ENCODE measurements at places on chromosomes 2 and 18.
A peak's percentile ranks its signal among the peaks of the same experiment; 100 is the strongest.

DNA sequence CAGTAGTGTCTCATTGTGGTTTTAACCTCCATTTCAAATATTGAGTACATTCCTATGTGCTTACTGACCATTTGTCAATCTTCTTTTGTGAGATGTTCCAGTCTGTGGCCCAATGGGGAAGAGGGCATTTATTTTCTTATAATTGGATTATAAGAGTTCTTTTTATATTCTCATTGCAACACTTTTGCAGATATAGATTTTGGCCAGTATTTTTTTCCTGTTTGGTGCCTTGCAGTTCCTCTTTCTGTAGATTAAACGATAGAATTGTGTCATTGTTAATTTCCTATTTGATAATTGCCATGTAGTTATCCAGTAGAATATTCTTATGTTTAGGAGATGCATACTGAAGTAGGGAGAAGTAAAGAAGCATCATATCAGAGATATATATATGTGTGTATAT, 56.4 kb upstream of the CYTIP start:
- no peak for DNase-seq

DNA sequence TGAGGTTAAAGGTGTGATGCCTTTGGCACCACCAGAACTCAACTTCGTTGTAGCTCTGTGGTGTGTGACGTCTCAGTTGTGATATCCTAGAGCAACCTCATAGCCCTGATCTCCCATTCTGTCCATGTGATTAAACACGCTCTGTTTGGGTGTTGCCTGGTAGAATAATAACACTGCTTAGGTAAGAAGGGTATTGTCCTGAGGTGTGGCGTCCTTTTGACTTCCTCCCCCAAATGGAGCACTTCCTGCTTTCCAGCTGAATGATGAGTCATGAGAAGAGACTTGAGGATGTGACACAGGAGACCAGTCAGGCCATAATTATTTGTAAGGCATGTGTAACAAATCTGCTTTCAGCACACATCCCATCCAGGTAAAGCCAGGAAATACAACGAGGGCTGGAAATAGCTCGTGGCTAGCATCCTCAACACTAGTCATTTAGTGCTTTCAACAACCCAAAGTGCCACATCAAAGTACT, 100.7 kb downstream of the RAPGEF4 start:
- peak; percentile 56 for DNase-seq

GRCh38 chr2:152339556-152340286, 4.7 kb downstream of the FMNL2 start:
- DNase-seq, result no peak

DNA sequence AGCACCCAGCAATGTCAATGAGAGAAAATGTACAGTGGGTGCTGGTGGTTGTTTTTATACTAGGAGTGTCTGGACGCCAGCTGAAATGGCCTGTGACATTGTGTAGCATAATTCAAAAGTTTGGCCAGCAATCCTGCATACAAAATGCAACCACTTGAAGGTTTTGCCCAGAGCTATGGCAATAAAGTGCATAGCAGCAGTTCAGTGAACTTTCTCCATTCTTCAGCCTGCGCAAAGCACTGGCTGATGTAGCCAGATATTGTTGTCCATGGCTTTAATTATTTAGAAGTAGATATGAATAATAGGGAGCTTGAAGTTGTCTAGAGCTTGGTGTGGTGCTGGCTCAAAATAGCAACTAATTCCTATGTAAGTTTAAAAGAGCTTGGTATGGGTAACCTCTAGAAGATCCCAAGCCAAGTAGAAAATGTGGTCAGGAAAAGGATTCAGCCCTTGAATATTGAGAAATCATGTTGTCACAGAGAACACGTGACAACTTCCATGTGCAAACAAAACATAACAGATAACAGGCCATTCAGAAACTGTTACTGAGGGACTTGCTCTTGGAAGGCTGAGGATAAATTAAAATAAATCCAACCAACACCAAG, 33.3 kb upstream of the PGAP1 start:
- peak; percentile 35 for DNase-seq

- DNase-seq, result no peak
These were observed 159.8 kb downstream of the SH3RF3 start for GRCh38 chr2:109288544-109289368.

DNA sequence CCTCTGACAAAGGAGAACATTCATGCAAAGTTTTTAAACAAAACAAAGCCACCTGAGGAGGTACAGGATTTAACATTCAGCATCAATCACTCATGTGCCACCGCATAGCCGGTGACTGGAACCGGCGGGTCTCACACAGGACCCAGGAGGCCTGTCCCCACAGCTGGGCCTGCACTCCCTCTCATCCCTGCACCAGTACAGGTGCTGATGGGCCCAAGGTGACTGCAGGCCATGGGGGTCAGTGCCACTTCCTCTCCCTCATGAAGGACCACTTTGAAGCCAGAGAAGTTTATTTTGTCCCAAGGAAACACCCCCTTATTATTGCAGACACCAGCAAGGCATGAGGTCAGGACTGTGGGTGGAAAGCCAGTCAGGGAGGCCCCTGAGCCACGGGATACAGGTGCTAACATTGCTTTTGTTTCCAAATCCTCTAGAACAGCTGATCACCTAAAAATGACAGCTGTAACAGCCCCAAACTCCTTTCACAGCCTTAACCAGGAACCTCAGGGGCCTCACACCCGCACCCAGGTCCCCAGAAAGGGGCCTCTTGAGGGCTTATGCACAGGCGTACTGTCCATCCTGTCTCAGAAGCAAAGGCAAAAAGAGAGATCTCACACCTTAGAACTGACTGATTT, 14.0 kb downstream of the PARD6G start:
- no peak for DNase-seq

DNA sequence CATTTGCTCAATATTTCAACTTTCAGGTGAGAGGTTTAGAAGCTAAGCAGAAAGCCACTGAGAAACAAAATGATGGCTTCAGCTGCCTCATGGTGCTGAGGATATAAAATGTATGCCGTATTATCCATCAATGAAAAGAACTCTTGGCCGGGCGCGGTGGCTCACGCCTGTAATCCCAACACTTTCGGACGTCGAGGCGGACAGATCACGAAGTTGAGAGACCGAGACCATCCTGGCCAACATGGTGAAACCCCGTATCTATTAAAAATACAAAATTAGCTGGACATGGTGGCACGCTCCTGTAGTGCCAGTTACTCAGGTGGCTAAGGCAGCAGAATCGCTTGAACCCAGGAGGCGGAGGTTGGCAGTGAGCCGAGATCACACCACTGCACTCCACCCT, 6.0 kb upstream of the SYT4 start:
- no peak for DNase-seq

GRCh38 chr2:189008555-189009262, 34.5 kb downstream of the COL3A1 start:
- DNase-seq, result peak; percentile 32

- DNase-seq, result peak; percentile 8
These were observed 302.3 kb upstream of the FANCL start for GRCh38 chr2:58543442-58543841.

GRCh38 chr18:78797499-78797898, 182.1 kb upstream of the SALL3 start:
- DNase-seq, result no peak

DNA sequence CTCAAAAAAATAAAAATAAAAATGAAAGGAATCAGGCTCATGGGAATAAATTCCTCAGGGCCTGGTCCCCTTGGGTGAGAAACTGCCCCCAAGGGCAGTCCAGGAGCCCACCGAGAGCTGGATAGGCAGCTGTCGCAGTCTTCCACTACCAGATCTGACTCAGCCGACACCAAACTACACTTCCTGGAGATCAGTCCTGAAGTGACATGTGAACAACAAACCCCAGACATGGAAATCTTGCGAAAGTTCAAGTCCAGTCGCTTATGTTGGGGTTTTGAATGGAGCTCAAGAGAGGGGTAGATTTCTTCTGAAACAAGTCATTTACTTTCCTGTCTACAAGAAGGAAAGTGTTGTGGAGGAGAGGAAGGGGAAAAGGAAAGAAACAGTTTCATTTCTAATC, 12.9 kb downstream of the ADCY3 start:
- no peak for DNase-seq

DNA sequence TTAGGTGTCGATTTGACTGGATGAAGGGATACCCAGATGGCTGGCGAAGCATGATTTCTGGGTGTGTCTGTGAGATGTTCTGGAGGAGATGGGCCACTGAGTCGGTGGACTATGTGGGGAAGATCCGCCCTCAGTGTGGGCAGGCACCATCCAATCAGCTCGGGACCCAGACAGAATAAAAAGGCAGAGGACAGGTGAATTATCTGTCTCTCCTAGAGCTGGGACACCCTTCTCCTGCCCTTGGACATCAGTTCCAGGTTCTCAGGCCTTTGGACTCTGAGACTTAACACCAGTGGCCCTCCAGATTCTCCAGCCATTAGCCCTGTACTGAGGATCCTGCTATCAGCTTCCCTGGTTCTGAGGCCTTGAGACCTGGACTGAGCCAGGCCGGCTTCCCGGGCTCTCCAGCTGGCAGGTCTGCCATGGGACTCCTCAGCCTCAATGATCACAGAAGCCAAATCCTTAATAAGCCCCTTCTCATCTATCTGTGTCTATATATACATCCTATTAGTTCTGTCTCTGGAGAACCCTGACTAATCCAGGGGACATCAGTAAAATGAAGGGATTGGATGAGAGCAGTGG, 11.7 kb downstream of the PROC start:
- no peak for DNase-seq

DNA sequence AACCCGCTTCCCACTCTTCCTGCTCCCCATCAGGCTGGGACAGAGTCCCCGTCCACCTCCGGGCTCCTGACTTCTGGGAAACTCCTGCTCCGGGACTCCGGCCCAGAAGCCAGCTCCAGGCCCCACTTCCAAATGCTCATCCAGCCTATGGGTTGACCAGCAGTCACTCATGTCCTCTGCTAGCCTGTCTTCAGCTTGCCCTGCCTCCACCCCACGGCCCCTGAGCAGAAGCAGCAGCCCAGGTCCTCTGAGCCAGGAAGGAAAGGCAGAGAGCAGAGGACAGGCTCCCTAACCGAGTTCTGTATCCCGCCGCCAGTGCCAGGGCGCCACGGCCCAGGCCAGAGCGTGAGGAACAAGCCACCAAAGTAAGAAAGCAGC, 86.4 kb upstream of the ID2 start:
- no peak for DNase-seq

GRCh38 chr2:64738026-64738425, 84.3 kb upstream of the SERTAD2 start:
- no peak for DNase-seq

DNA sequence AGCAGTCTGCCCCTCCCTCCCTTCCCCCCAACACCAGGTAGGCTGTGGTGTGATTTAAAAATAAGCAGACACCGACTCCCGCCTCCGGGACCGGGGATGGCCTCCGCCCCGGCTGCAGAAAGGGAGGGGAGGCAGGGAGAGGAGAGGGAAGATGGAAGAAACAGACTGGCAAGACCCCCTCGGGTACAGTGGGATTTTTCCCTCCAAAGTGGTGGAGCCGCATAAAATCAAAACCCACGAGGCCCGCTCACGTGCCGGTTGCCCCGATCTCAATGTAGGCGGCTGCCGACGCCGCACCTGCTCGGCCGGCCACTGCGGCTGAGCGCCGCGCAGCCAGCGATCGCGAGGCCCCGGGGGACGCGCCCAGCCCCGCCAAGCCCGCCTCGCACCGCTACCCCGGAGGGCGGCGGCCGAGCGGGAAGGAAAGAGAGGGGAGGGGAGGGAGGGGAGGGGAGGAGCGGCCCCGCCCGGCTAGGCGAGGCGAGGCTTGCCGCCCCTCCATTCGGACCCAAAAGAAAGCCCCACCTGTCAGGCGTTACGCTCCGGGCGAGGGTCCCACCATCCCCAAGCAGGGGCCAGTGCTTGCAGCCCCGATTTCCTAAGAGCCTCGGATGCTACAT, 811 bp downstream of the ADD2 start:
- DNase-seq, result peak; percentile 31

GRCh38 chr2:176680916-176681516, 411.8 kb downstream of the MTX2 start:
- no peak for DNase-seq

DNA sequence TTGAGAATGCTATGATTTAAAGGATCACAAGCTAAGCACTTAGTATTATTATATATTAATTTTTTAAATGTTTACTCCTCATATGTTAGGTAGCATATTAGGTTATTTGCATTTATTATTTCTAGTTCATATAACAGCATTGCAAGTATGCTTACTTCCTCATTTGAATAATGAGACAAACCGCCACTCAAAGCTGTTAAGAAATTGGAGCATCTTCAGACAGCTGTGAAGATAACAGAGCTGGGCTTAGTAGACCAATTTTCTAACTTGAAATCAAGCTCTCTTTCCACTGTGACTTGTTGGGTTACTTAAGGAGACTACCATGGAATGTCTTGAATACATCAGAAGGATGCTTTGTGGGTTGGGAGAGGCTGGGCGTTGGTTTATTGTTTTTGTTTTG, 139.3 kb downstream of the ASXL3 start:
- no peak for DNase-seq

DNA sequence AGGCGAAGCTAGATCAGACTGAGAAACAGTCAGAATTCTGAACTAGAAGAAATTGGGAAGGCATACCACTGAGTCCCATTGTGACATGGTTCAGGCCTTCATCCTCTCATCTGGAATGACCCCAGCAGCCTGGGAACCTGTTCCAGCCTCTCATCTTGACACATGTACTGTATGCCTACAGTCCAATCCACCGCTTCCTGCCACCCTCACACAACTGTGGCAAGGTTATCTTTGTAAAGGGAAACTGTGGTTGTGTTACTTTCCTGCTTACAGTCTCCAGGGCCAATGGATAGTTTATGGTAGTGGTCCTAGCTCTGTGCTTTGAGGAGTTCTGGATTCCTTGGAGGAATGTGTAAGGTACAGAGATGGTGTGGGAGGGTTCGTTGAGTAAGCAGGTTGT, 296.9 kb upstream of the TRIB2 start:
- DNase-seq, result no peak

DNA sequence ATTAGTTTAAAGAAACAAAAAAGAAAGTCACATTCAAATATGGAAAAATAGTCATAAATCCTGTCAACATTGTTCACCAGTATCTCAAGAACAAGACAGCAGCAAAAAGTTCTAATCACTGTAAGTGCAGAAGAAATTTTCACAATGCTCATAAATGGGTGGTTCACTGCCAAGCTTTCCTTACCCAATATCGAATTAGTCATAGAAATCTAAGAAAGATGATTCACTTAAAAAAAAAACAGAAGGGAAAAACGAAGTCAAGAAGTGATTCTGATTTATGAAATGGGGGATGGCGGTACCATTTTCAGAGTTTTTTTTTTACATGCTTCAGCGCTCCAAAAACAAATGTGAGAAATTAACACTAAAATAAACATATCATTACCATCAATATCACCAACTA, 156.7 kb downstream of the EXOC6B start:
- DNase-seq, result no peak

DNA sequence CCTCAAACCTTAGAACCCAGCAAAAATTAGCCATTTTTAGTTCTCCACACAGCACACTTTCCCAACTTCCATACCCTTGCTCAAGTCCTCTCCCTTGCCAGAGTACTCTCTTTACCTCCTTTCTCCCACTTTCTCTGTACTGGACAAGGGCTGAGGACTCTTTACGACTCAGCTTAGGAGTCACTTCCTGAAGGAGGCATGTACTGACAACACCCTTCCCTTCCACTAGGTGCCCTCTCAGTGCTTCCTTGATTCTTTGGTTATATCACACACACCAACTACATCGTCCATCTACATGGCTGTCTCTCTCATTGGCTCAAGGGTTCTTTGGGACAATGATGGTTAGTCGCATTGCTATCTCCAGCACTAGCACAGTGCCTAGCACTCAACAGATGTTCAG, 5.2 kb upstream of the C18orf63 start:
- no peak for DNase-seq

GRCh38 chr2:14602309-14602708, 30.2 kb upstream of the LRATD1 start:
- no peak for DNase-seq
